ENCODE measurements at places on chromosomes 2 and 18.
A peak's percentile ranks its signal among the peaks of the same experiment; 100 is the strongest.

DNA sequence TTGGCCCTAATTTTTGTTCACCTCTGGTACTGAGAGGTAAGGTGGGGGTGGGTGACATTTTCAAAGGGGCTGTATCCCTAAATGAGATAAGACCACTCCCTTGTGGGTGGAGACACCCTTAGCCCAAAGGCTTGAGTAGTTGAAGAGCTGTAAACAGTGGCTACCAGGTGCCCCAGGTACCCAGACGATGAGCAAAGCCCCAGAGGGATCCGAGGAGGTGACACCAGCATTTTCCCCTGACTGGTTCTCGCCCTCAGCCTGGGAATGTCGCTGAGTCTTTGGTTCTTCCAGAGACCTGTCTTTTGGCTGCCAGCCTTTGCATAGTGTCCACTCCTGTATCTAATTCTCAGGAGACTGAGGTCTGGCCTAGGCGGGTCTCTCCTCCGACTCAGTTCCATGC, 36.5 kb downstream of the RRM2 start:
- no peak for DNase-seq

- DNase-seq: no peak
Observed at GRCh38 chr2:183019718-183020442, 18.4 kb downstream of the NCKAP1 start.

GRCh38 chr2:238370823-238371372, 50.6 kb downstream of the TRAF3IP1 start:
- DNase-seq: no peak

- DNase-seq: no peak
Observed at GRCh38 chr2:159432610-159433009, 146.1 kb upstream of the WDSUB1 start.

- no peak for DNase-seq
Observed at GRCh38 chr2:186572705-186573104, 17.2 kb upstream of the ITGAV start.

GRCh38 chr2:73264783-73265182, 19.5 kb downstream of the FBXO41 start:
- DNase-seq: no peak

- DNase-seq: no peak
Observed at GRCh38 chr2:222535477-222535876, 111.1 kb downstream of the SGPP2 start.

GRCh38 chr2:88838165-88838635, 146.7 kb downstream of the RPIA start:
- DNase-seq: no peak

DNA sequence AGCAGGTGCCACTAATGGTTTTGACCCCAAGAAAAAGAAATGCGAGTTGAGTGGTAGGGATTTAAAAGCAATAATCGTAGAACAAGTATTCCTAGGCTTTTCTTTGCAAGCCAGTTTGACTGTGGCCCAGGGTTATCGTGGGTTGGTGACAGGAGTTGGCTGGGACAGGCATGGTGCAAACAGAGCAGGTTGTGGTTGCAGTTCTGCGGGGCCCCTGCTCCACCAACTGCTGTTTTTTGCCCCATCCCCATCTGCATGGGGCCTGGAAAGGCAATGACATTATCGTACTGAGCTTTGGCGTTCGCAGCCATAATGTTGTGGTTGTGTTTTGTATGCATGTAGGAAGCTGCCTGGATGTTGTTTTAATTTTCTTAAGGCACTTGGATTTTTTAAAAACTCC, 274.0 kb downstream of the TSN start:
- no peak for DNase-seq

GRCh38 chr18:28781616-28782362, 604.9 kb upstream of the CDH2 start:
- no peak for DNase-seq

GRCh38 chr2:91839904-91840868, 3031.0 kb upstream of the TEKT4 start:
- DNase-seq: no peak

- DNase-seq: no peak
Observed at GRCh38 chr18:31039426-31039825, 3.1 kb downstream of the DSC3 start.

DNA sequence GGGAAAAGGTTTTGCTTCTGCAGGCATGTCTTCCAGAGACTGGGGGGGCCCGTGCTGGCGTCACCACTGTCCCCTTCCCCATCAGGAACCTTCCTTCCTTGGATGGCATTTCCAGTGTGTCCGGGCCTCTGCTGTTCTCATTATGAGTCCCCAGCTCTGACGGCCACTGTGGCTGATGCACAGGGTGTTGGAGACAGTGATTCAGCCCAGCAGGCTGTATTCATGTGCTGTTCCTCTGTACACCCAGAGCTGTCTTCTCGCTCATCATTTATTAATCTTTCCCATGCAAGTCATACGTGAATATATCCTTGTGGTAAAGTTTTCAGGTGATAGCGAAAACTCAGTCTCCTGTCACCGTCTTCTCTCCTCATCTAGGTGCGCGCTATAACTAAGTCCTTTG, 57.7 kb downstream of the ASAP2 start:
- no peak for DNase-seq

- no peak for DNase-seq
Observed at GRCh38 chr2:67216103-67216502, 181.0 kb upstream of the ETAA1 start.

- no peak for DNase-seq
Observed at GRCh38 chr2:229526951-229527350, 187.4 kb downstream of the DNER start.

GRCh38 chr18:76442413-76443171, 52.5 kb downstream of the ZNF516 start:
- DNase-seq: no peak

DNA sequence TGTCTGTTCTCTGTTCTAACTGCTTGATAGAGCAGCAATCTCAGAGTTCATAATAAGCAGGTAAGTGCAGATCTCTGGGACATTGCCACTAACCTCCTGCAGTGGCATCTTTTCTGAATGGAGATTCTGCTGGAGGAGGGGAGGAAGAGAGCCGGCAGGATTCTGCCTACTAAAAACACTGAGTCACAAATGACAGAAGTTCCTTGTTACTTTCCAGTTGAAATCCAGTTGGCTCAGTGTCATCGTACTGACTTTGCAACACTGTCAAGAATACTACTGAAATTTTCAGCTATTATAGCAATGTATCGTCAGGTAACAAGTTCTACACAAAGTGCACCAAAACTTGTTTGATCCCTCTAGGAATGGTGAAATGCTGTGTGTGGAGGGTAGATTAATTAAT, 79.6 kb upstream of the ST6GAL2 start:
- no peak for DNase-seq

DNA sequence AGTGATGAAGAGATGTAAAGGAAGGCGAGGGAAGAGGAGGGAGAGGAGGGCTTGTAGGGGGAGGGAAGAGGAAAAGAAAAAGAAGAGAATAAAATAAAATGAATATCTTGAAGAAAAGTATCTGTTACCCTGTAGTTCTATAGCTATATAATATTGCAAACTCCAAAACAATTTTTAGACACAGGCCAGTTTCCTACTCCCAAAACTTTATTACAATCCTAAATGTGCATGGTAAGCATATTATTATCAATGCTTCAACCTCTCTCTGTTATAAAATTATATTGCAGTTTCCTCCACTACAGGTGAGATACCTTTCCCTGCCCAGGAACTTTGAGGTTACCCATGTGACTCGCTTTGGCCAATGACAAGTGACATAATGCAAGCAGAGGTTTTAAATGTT, 1351.6 kb upstream of the NRXN1 start:
- no peak for DNase-seq

GRCh38 chr2:12452185-12452584, 264.6 kb upstream of the TRIB2 start:
- DNase-seq: no peak

DNA sequence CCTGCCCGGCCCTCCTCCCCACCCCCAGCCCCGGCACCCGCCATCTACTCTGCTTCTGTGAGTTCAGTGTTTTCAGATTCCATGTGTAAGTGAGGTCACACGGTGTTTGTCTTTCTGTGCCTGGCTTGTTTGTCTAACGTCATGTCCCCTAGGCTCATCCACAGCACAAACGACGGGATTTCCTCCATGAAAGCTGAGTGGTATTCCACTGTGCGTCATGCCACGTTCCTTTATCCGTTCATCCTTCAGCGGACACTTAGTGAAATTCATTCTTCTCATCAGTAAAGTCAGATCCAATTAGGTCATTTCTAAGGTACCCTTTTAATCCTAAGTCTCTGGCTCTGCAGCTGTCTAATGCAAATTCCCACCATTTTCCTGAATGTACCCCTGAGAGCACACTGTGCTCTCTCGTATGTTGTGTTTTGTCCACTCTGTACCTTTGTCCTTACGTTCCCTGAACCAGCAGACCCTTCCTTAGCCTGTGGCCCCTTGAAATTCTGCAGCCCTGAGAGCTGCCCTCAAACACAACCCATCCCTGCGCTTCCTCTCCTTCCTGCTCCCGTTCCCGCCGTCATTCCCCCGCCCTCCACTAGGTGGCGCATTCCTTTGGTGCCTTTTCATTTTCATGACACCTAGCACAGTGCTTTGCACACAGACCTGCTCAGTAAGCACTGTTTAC, 44.1 kb downstream of the TRAPPC12 start:
- DNase-seq: peak; percentile 19

DNA sequence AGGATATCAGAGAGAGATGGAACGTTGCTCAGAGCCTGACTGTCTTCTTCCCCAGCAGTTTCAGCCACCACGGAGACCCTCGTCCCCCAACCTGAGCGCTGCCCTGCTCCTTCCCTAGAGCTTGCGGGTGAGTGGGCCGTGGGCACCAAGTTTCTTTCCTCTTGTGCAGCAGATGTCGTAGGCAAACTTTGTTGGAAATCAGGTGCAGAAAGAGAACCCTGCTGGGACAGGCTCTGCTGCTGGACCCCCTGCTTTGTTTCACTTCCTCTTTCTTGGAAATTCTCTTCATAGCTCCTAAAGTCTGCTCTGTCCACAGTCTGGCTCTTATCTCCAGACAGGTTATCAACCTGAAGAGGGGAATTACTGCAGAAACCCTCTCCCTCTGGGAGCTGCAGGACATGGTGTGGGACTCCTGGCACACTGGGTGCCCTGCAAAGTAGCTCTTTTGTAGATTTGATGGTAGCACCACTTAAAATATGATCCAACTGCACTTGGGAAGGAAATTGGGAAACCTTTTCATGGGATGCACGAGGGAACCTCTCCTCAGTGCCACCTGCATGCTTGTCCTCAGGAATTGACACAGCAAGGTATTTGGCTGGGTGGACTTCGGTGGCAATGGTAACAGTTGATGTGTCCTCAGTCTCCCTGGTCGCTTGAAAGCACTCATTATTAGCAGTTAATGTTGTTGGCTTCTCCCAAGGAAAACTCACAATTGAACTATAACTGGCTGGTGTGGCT, 92.2 kb downstream of the ALPK2 start:
- no peak for DNase-seq

DNA sequence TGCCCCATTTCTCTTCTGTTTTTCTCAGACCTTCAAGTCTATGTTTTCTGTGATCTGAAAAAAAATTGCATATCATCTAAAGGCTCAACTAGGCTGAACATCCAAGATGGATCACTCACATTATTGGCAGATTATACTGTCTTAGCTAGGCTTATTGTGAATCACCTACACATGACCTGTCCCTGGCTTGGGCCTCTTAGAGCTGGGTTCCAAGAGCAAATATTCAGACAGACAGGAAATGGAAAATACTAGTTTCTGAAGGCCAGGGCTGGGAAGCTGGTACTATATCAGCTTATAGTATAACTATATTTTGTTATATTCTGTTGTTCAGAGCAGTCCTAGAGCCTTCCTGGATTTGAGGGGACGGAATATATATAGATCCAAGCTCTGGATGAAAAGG, 90.3 kb downstream of the PIK3C3 start:
- DNase-seq: no peak

- no peak for DNase-seq
Observed at GRCh38 chr2:188146888-188147287, 144.8 kb upstream of the GULP1 start.

GRCh38 chr2:17051538-17051937, 385.9 kb upstream of the CYRIA start:
- no peak for DNase-seq

DNA sequence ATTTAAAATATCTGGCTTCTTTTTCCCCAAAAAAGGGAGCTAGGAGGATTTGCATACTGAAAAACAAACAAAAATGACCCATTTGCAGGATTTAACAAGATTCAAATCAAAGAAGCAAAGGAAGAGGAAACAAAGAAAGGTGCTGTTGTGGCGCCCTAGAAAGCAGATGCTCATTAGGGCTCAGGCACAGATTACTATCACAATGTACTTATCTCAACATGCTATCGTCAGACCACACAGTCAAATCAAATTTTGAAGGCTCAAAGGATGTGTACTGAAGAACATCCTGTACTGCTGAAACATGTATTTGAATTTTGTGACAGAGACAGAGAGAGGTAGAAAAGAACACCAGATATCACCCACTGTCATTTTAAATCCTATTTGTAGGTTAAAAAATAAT, 10.9 kb downstream of the RBMS1 start:
- peak; percentile 49 for DNase-seq

GRCh38 chr2:22037274-22037673, 913.5 kb downstream of the TDRD15 start:
- no peak for DNase-seq

- peak; percentile 24 for DNase-seq
Observed at GRCh38 chr2:218397463-218397819, 2.2 kb upstream of the CTDSP1 start.

GRCh38 chr2:54298514-54298913, 42.5 kb upstream of the TSPYL6 start:
- DNase-seq: no peak

- DNase-seq: peak; percentile 2
Observed at GRCh38 chr2:64562148-64562784, 38.1 kb downstream of the AFTPH start.

DNA sequence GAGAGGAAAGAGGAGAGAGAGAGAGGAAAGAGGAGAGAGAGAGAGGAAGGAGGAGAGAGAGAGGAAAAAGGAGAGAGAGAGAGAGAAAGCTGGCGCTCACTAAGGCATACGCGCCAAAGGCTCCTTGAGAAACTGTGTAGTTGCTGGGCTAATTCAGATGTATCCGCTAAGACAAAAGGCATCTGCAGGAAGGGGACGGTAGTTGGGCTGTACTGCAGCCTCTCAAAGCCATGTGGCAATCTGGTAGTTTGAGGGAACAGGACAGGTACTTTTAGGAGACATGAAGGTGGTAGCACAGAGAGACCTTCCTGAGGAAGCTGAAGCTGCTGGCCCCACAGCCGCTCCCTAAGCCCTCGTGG, 31.6 kb downstream of the THNSL2 start:
- DNase-seq: no peak

- no peak for DNase-seq
Observed at GRCh38 chr18:49609256-49610021, 47.6 kb downstream of the LIPG start.

GRCh38 chr2:203612246-203612645, 77.1 kb upstream of the RAPH1 start:
- no peak for DNase-seq

- DNase-seq: peak; percentile 16
Observed at GRCh38 chr2:105114551-105114950, 76.7 kb downstream of the MRPS9 start.
